HFF-Myc (cell line): ENCODE measurements at places on chromosomes 12 and 14.

DNA sequence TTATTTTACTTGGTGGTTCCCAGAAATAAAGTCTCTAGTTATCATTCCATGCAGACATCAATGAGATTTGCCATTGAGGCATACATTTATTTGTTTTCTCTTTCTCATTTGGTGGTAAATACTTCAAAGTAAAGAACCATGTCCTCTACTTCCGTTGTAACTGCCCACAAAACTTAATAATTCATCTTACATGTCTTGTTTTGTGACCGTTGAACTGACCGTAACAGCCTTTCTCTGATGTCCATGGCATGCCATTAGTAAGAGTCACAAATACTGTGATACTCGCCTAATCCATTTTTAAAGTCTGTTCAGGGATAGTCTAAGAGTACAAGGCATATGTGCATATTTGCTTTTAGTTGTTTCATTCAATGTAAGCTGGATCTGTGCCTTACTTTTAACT, 145.3 kb downstream of the ETV6 start:
- no peak for DNase-seq

- no peak for DNase-seq
These were observed 64.5 kb downstream of the CRADD start for GRCh38 chr12:93741659-93742109.

DNA sequence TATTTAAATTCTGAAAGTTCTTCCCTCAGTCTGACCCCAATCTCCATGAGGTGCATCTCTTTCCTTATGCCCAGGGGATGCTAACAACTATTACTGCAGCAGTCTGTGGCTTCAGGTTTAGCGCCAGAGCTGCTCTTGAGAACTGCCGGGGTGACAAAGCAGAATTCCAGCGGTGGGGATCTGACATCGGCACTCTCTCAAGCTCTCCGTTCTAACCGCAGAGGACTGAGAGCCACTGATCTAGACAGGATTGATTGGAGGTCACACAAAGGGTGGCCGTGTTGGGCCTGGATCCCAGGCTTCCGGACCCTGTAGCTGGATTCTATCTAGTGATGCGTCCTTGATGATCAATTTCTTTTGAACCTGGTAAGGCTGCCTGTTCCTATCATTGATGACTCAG, 155.6 kb upstream of the TMEM132C start:
- DNase-seq = no peak

GRCh38 chr14:104688505-104689108, 811 bp upstream of the INF2 start:
- no peak for DNase-seq

DNA sequence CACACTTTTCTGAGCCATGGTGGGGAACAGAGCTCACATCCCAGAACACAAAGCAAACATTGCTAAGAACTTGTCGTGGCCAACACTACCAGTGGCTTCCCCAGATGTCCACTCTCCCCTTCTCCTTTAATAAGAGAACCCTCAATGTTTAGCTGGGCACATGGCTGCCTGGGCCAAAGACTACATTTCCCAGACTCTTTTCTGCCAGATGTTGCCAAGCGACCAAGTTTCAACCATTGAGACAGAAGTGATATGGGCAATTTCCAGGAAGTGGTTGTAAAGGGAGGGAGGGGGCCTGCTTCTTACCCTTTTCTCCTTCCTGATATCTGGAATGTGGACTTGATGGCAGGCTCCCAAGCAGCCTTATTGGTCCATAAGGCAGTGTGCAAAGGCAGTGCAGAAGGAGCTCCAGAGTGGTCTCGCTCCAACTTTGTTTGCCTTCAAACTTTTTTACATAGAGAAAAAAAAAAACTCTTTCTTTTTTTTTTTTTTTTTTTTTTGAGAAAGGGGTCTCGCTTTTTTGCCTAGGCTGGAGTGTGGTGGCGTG, 24.9 kb upstream of the JDP2 start:
- no peak for DNase-seq
